ENCODE measurements at places on chromosomes 1 and 21.

GRCh38 chr1:206655471-206655882 lies 20.1 kb downstream of the DYRK3 start:
- no peak for DNase-seq

GRCh38 chr1:201506557-201507359 lies at the start of gene CSRP1:
Gene CSRP1, minus strand, starts transcription at chr1:201507123. Its CDS starts 10,820 bp downstream, at chr1:201496303.
- DNase-seq = peak; percentile 80

- DNase-seq = no peak
These were observed 323.2 kb upstream of the SGIP1 start for GRCh38 chr1:66210635-66211244.

DNA sequence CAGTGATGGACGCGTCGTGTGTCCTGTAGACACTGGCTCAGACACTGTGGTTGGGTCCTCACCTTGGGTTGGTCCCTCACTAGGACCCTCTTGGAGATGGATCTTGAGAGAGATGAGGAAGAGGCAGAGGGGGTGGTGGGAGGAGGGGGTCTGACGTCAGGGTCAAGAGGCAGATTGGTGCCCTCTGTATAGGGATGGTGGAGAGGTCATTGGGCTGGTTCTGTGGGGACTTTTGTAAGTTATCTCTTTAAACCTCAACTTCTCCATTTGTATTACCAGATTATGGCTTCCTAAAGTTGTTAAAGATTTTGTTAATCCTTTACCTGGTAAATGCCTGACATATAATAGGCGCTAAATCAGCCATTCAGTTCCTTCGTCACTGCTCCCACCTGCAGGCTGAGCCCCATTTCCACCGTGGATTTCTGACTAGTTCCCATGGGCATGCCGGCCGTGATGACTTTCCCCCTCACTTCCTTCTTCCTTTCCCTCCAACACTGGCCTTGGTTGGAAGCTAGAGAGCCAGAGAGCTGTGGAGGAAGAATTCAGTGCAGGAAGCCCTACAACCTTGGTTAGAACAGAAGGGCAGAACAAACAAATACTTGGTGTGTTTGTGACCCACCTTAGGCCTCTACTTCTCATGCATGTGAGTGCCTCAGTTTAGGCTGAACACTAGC lies 8.6 kb downstream of the H6PD start:
- no peak for DNase-seq

GRCh38 chr1:228833911-228834688 lies 98.8 kb downstream of the RHOU start:
- no peak for DNase-seq

DNA sequence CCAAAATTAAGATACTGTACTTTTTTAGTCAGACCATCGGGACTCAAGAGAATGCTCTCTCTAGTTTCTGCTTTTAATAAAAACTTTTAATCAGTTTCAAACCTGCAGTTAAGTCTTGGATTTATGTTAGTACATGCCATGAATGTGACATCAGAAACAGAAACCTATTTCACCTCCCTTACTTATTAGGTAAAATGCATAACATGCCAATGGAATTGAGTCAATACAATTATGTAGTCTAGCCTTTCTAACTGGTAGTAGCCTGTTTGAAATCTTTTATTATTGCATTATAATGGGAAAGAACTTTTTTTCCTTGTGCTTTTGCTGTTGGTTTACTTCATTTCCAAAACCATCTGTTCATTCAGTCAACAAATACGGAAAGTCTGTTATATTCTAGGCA lies 4.8 kb downstream of the PHACTR4 start:
- DNase-seq = no peak

- DNase-seq = no peak
These were observed 20.9 kb downstream of the SLC1A7 start for GRCh38 chr1:53121319-53122172.

DNA sequence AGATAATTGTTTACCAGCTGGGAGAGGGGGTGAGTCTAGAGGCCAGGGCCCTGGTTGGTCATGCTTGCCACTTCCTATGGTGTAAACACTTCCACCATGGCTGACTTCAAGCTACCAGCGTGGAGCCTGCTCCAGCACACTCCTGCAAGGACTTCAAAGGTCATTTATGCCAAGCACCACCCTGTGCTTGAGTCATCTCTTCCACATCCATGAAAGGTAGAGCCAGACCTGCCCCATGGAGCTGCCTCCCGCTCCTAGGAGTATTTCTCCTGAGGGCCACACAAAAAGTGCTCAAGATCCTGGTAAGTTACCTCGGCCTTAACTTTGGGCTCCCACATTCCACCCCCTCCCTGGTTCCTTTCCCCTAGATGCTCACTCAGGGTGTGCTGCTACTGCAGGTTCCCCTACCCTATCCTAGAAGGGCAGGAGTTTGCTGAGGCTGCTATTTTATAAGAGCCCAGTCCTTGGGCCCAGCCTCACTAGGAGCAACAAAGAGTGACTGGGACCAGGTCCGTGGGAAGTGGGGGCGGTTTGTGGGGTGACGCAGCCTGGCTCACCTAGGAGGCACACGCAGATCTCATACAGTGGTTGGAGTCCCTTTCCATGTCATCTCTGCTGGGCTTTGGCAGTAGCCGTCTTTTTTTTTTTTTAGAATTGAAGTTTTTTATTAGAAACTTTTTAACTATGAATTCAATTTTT lies 2.4 kb downstream of the RAB7B start:
- DNase-seq = no peak
